ENCODE measurements at places on chromosomes 3 and 15.

- peak; percentile 47 for DNase-seq
Measured at GRCh38 chr15:100612539-100612938, 10.2 kb downstream of the ASB7 start.

DNA sequence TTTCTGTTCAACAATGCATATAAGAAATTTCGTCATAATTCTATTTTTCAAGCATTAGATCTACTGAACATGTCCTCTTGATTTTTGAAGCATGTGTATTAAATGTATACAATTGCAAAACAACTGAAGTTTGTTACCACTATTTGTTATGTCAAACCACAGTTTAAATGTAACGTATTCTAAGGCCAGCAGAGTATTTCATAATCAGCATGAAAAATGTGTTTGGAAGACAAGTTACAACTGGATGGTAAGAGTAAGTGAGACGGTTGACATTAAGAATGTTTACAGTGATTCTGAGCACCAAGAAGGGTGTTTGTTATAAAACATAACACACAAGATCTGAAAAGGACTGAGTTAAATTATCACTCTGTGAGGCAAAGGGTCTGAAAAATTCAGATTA, 738.4 kb downstream of the PLOD2 start:
- no peak for DNase-seq

DNA sequence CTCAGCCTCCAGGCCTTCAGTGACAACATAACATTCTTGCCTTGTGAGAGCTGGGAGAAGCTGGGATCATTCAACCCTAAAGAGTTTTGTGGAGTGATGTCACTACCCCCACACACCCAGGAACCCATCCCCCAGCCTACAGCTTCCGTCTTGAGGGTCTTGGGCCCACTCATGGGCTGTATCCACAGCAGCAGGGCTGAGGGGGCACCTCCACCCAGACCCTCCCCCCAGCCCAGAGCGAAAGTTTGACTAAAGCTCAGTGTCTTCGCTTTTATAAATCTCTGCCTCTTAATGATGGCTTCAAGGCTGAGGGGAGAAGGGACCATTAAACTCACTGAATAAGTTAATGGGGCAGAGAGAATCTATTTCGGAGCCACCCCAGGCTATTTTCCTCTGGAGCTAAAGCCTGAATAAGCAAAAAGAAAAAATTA, 23.8 kb downstream of the NTRK3 start:
- no peak for DNase-seq

GRCh38 chr3:177615015-177615414, 417.7 kb upstream of the TBL1XR1 start:
- DNase-seq, result peak; percentile 55

- peak; percentile 28 for DNase-seq
Measured at GRCh38 chr15:33699691-33700447, 268.4 kb upstream of the CHRM5 start.

- no peak for DNase-seq
Measured at GRCh38 chr3:177823701-177824189, 626.5 kb upstream of the TBL1XR1 start.

- DNase-seq, result no peak
Measured at GRCh38 chr3:68479779-68480178, 452.6 kb downstream of the TAFA4 start.

GRCh38 chr3:52083556-52084087, 27.3 kb upstream of the DUSP7 start:
- no peak for DNase-seq

DNA sequence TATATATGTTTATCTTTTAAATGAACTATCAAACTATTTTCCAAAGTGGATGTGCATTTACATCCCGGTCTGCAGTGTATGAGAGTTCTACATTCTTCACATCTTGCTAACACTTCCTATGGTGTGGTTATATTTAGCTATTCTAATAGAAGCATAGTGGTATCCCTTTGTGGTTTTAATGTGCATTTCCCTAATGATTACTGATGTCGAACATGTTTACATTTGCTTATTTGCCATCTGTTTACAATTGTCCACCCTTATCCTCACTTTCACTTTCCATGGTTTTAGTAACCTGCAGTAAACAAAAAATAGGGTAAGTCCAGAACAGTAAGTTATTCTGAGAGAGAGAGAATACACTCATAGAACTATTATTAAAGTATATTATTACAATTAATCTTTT, 360.5 kb upstream of the NAALADL2 start:
- no peak for DNase-seq

DNA sequence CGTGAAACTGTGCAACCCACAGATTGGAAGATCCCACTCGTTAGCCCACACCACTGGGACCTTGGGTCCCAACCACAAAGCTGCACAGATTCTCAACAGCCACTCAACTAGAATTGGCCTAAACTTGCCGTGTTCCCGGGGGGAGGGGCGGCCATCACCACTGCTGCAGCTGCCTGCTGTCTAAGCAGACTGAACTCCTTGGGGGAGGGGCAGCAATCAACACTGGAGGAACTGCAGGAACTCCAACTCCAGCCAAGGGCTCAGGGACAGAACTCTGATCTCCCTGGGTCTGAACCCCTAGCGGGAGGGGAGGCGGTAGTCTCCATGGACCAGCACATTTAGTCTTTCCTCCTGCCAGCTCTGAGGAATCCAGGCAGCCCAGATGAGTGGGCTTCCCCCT, 205.9 kb downstream of the RSL24D1 start:
- no peak for DNase-seq

GRCh38 chr15:90009301-90010022, 8.3 kb downstream of the ZNF710 start:
- no peak for DNase-seq

- DNase-seq, result no peak
Measured at GRCh38 chr15:68782589-68783161, 38.0 kb downstream of the ANP32A start.

DNA sequence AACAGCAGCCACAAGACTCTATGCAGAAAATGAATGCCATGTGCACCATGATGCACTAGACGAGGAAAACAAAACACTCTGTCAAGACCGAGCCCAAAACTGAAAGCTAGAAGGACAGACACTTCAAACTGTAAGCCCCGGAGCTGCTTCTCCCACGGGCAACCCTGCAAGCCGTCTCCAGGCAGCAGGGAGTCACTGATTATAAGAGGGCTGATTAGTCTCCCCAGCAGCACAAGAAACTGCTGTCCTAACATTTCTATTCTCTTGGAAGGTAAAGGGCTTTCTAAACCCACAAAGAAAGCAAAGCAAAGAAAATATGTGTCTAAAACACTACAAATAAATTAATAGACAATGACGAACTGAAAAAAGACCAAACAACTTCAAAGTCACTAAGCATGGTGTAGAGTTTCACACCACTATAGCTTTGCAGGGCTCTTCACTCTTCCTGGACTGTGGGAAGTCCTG, 15.5 kb downstream of the TBC1D2B start:
- DNase-seq, result peak; percentile 75

DNA sequence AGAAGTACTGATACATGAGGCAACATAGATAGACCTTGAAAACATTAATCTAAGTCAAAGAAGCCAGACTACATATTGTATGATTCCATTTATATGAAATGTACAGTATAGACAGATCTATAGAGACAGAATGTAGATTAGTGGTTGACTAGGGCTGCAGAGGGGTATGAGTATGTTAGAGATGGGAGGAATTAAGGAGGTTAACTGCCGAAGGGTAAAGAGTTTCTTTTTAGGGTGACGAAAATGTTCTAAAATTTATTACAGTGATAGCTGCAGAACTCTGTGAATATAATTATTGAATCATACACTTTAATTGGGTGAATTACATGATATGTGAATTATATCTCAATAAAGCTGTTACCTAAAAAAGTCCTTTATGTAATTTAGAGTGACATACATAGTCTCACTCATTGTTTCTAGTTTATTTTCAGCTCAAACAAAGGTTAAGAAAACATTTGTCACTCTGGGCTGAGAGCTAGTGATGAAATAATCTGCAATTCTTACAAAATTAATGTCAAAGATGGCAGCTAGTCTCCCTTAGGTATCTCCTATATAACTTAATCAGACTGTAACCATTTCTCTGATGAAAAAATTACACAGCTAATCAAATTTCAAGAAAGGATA, 61.4 kb downstream of the DENND4A start:
- no peak for DNase-seq

GRCh38 chr3:18891641-18892040, 256.7 kb upstream of the KCNH8 start:
- DNase-seq, result peak; percentile 76

DNA sequence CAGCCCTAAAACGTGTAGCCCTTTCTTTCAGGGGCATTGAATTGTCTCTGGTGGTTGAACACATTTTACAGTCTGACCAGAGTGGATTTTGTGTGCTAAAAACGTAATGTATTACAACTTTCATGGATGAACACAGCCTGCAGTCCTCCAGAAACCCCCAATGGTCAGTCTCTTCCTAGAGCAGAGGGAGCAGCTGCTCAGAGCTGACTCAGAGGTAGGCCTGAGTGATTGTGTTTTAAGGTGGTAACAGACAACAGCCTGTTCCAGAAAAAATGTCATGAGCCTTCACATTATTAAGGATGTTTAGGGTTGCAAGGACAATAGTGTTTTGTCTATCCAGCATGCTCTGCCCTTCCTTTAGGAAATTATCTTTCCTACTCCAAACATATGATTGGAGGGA, 34.5 kb upstream of the CTNNB1 start:
- no peak for DNase-seq

GRCh38 chr15:82292271-82292670, 29.7 kb downstream of the SAXO2 start:
- DNase-seq, result no peak

DNA sequence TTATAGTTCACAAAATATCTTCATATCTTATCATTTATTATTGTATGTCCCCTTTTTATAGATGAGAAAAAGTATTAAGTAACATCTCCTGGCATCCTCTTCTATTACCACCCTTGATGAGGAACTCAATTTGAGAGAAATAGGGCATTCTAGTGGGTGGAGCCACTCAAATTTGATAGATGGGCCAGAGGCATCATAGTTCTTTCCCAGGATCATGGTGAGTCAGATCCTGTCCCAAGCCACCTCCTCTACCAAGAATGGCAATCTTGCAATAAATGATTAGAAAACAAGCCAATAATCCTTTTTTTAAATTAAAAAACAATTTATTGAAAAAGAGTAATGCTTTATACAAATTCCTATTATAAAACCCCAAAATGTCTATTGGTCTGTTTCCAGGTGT, 16.8 kb downstream of the CLDN1 start:
- DNase-seq, result no peak

DNA sequence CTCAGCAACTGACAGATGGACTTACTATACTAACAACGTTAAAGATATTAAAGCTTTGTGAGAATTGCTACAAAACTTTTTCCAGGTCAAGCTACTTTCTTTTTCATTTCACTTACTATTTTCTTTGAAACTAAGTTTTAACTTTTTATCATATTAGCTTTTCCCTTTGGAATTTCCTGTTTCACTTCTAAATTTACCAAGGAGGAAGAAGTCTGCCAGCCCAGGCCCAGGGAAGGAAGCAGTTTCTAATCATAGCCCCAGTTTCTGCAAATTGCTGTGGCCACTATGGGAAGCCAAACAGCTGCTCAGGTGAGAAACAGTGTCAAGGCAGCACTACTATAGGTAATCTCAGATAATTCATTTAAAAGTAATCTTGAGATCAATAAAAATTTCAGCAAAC, 18.4 kb downstream of the CYFIP1 start:
- no peak for DNase-seq

- DNase-seq, result peak; percentile 18
Measured at GRCh38 chr15:56883088-56883487, 35.4 kb upstream of the TCF12 start.

- no peak for DNase-seq
Measured at GRCh38 chr3:125154800-125155269, 57.7 kb downstream of the SLC12A8 start.

GRCh38 chr15:62625429-62626033, 417.0 kb upstream of the TPM1 start:
- no peak for DNase-seq

DNA sequence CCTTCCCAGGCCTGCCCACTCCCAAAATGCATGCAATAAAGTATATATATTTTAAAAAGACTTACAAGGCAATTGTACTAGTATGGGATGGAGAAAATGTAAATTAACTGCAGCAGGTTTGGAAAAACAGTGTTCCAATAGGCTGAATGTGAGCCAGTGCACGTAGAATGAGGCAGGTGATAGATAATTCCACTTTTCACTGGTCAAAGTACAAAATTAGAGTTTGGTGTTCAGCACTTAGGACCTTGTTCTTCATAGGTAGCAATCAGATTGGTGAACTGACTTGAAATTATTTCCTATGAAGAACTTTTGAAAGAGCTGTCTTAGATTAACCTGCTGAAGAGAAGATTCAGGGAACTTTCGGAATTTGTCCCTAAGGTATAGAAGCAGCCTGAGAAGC, 1.9 kb downstream of the WDR48 start:
- DNase-seq, result no peak

DNA sequence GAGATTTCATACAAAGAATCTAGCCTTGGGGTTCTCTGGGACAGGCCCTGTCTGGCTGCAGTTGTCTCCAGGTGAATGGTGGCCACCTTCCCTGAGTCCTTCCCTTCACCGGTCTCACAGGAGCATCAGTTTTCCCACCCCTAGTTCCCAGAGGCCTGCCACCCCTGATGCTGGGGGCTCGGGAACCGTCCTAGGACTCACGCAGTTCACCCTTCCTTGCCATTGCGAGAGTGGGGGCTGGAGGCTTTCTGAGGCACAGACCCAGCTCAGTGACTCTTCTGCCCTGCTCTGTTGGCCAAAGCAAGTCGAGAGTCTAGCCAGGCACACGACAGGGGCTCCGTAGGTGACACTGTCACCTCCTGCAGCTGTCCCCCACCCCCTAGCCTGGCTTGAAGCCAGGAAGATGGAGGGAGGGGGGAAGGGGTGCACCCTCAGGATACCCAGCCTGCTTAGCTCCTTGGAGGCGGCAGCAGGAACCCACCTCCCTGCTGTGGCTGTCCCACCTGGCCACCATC, 130.3 kb downstream of the NUP210 start:
- no peak for DNase-seq

- peak; percentile 97 for DNase-seq
Measured at GRCh38 chr3:57983734-57984518, 24.3 kb upstream of the FLNB start.

DNA sequence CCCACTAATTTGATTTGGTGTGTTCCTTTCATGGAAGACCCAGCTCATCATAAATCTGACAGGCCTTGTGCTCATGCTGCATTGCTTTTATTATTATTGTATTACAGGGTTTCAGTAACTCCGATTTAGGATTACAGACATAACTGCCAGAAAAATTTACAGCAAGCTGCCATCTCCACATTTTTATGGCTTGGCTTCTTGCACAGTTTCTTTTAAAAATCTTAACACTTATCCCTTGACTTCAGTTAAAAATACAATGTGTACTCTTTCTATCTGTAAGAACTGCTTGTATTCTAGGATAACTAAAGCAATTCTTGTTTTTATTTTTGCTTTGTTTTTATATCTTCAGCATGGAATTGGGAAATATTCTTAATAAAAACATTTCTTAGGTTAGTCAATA, 612.2 kb downstream of the DIPK2A start:
- DNase-seq, result no peak

- DNase-seq, result no peak
Measured at GRCh38 chr3:99941211-99941610, 123.5 kb downstream of the CMSS1 start.

- no peak for DNase-seq
Measured at GRCh38 chr15:35115155-35115725, 30.1 kb upstream of the NANOGP8 start.

Measured in hematopoietic multipotent progenitor cell treated with erythropoietin and hydrocortisone succinate and interleukin-3 and kit ligand, for 6 days (in vitro differentiated cells).